Motor neuron (in vitro differentiated cells): ENCODE measurements at places on chromosomes 5 and 9.

- ATAC-seq: no peak
Measured at GRCh38 chr5:157109744-157110143, 900 bp upstream of the HAVCR2 start.

DNA sequence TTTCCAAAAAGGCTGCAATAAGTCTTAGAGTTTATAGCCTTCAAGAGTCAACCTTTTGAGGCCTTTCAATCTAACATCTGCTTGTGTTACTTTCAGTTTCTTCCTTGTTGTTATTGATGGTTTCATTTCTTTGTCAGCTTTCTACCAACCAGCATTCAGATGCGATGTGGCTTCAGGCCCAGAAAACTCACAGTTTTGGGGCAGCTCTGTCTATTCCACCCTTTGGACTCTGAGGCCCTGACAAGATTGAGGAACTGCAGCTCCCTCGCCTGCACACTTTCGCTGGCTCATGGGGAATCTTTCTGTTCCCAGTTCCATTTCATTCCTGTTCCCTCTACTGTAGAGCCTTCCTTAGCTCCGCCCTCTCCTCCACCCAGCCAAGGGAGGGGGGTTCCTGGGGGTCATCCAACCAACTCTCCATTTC, 13.3 kb upstream of the WHRN start:
- no peak for ATAC-seq

GRCh38 chr5:82586181-82586580, 308.0 kb upstream of the RPS23 start:
- ATAC-seq: no peak

GRCh38 chr9:21095561-21095960, 17.8 kb upstream of the IFNB1 start:
- ATAC-seq: no peak

- ATAC-seq: no peak
Measured at GRCh38 chr5:146722361-146722779, 156.2 kb downstream of the PPP2R2B start.

DNA sequence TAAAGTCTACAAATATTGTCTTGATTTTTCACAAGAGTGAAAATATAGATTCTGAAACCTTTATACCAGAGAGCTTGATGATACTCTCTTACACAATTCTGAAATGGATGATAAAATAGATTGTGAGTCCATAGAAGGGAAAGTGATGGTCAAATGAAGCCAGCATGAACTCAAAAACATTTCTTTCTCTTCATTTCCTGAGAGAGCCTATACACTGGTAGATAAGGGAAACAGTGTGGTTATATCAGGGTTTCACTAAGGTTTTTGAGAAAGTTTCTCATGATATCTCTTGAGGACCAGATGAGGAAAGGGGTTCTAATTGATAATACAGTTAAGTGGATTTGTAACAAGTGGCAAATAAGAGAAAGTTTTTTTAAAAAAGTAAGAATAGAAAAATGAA, 254.1 kb downstream of the PJA2 start:
- no peak for ATAC-seq

GRCh38 chr5:135323701-135324132, 75.3 kb downstream of the MACROH2A1 start:
- no peak for ATAC-seq

DNA sequence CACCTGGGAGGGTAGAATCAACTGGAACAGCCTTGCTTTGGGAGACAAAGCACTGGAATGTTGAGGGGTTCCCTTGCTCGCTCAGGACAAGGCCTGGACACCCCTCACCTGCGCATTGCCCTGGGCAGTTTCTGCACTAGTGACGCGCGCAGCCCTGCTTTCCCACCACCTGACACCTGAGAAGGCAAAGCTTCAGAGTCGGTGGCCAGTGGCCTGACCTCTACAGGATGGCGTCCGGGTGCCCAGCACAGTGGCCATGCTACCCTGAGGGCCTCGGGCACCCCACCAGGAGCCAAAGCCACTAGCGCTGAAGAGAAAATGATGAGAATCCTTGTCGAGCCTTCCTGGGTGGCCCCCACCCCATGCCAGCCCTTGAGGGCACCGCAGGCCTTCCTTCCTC, 161.3 kb downstream of the OLFM1 start:
- no peak for ATAC-seq

- ATAC-seq: no peak
Measured at GRCh38 chr5:1453613-1454012, 8.4 kb upstream of the SLC6A3 start.

DNA sequence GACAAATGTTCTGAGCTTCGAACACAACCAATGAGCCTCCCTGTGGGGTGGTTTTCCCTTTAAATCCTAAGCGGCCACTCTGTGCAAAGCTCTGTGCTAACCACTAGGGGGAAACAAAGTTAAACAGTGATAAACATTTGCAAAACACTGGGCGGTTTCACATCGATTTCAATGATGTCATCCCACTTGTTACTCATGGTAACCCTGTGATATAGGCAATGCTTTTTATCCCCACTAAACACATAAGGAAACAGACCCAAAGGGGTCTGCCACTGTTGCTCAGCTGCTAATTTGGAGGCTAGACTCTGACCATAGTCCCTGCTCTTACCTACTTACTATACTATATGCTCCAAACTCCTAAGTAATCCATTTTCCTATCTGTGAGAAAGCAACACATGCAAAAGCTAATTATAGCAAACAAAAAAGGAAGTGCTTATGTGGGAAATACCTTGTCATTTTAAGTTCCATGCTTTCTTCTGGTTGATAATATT, 57.3 kb downstream of the PTPN3 start:
- ATAC-seq: peak; percentile 98

- peak; percentile 4 for ATAC-seq
Measured at GRCh38 chr5:177312649-177313181, 1.0 kb upstream of the MXD3 start.

DNA sequence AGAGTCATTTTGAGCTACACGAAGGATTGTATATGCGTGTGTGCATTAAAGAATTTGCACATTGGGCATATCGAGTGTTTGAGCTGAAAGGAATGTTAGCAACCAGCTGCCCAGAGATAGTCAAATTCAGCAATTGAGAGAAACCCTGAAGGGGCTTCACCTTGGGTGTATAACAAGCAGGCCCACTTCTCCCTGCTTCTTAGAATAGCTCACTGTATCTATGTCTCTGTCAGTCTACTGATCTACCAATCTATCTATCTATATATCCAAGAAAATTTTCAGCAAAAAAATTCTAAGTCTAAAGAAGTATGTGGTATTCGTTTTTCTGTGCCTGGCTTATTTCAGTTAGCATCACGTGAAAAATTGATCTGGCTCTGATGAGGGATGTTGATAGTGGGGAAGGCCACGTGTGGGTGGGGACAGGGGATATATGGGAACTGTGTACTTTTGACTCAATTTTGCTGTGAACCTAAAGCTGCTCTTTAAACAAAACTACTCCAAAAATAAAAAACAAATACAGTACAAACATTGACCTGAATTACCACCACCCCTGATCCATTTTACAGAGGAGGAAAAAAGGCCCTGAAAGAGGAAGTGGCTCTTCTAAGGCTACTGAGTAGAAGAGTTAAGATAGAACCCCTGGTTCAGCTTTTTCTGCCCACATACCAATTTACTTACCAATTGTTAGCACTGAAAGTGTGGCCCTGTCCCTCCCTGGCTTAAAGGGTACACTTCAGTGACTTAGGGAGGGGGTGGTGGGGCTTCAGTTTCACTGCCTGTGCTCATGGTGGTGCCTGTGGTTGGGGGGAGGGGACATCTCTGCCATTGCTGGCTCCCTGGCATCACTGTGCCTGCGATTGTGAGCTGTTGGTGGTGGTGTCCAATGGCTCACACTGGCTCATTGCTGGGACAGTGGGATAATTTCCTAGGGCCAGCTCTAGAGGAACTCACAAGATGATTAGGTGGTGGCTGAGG, 141.8 kb downstream of the DOCK2 start:
- no peak for ATAC-seq

DNA sequence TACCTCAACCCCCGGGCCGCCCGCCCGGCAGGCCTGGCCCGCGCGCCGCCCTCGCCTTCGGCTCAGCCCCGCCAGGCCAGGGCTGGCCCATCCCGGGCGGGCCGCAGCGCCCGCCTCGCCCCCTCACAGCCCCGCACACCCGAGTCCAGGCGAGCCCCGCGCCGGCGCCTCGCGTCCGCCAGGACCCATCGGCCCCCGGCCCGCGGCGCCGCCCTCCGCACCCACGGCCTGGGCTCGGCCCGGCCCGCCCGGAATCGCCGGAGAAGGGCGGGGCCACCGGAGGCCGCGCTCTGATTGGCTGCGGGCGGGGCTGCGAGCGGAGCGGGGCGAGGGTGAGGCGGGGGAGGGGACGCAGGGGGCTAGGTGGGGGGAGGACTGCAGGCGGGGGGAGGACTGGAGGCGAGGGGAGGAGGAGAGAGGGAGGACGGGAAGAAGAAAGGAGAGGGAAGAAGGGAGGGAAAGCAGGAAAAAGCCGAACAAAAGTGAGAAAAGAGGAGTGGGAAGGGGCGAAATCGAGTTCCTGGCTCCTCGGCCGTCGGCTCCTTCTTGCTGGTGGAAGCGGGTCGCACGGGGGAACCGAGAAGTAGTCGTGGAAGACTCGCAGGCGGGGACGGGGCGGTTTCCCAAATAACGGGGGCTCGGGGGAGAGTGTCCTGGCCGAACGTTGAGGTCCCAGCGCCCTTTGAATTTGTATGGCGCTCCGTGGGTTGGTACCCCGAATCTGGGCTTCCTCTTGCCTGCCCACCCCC, 472 bp upstream of the UBTD2 start:
- peak; percentile 84 for ATAC-seq

DNA sequence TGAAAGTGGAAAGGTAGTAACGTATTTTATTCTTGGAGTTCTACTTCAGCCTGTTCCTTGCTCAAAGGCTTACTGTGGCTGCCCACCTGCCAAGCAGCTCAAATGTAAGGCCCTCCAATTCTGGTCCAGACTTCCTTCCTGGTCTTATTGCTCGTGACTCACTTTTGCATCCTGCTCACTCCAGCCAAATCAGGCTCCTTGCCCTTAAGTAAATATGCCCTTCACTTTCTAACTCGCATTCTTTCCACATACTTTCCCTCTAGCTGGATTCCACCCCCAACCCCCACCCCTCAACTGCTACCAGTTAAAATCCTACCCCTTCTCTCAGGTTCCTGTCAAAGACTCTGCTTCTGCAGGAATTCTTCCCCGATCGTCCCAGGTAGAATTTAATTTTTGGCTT, 96.6 kb downstream of the GALNT10 start:
- ATAC-seq: no peak

- peak; percentile 87 for ATAC-seq
Measured at GRCh38 chr5:115415143-115415491, 118.7 kb upstream of the CCDC112 start.

DNA sequence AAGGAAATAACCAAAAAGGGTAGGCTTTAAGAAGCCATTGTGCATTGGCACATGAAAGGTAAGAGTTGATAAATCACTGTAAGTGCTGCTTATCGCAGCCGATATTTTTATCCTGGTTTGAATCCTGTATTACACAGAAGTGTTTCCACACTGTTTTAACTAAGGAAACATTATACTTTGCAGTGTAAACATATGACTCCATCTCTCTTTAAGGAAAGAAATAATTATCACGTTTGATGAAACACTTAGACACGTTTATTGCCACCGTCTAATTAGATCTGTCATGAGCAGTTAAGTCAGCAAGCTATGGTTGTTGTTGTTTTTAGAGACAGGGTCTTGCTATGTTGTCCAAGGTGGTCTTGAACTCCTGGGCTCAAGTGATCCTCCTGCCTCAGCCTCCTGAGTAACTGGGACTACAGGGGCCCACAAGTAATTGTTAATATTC, 85.7 kb upstream of the TNFAIP8 start:
- no peak for ATAC-seq

- no peak for ATAC-seq
Measured at GRCh38 chr9:13165236-13165945, 114.1 kb downstream of the MPDZ start.

DNA sequence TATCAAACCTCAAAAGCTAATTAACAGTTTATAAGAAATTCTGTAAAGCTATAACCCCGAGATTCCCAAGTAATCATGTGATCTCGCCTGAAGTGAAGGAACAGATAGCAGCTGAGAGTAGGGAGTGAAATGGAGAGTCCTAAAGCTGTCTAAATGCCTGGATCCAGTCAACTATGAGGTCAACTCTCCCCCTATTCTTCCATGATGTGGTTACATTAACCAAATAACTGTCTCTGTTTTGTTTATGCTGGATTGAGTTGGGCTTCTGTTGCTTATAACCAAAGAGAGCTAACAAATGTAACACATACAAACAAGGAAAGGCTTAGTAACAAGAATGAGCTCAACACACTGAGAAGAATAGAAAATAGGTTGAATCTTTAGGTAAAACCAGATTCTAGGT, 41.6 kb downstream of the GKAP1 start:
- ATAC-seq: no peak

DNA sequence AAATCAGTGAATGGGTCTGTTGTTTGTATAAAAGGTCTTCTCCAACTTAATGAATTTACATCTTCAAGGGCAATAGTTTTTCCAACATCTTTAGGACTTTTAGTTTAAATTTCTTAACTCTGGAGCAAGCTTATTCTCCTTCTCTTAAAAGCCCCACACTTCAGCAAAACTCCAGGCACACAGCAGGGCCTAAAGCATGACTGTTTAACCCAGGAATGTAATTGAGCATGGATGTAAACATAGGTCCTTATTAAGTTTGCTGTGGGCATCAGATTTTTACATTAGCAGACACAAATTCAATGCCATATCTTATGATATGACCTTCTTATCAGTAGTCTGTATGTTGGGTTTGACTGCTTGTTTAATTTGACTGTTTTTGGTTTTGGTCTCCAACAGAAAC, 78.9 kb downstream of the ABCA1 start:
- ATAC-seq: no peak

- peak; percentile 85 for ATAC-seq
Measured at GRCh38 chr9:135296735-135297455, 182.7 kb upstream of the PPP1R26 start.

DNA sequence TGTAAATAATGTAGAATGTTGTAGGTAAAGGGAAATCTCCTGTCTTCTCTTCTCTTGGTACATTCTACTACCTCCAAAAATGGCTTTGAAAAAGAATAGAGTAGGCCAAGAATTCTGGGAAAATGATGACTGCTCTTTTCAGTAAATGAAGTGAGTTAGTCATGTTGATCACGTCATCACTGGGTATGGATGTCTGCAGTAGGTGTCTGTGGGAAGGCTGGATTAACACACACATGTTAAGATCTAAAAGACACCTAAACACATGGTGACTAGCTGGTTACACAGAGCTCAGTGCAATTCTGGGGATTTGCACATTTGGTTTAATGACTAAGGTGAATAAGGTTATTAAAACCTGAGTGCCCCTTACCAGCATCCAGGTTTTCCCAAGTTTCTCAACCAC, 161.5 kb downstream of the CEP120 start:
- no peak for ATAC-seq

DNA sequence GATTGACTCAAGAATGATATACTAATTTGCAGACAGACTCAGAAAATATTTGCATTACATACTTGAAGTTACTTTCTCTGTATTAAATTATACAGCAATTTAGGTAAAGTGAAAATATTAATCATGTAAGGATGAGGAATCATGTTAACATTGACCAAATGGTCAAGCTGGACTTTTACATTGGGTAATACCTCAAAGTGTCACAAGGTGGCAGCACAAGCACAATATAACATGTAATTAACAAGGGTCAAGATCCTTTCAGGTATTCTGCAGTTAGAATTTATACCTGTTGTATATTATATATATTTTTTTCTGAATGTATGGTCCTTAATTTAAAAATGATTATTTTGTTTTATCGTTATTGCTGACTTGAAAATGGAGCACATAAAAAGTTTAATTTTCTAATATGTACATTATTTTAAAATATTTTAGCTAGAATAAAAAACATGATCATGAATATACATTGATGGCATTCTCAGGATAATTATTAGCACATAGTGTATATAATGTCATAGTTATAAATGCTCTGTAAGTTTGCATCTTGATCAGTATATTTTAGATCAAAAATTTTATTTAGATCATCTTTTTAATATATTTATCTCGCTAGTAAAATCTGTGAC, 8.6 kb downstream of the HAPLN1 start:
- no peak for ATAC-seq
